ENCODE measurements at places on chromosomes 16 and 17.

- DNase-seq, result no peak
Measured at GRCh38 chr16:84568066-84568465, 49.8 kb downstream of the COTL1 start.

- no peak for DNase-seq
Measured at GRCh38 chr17:17055286-17056155, 13.3 kb downstream of the MPRIP start.

- DNase-seq, result no peak
Measured at GRCh38 chr17:31479062-31479408, 87.6 kb downstream of the RAB11FIP4 start.

GRCh38 chr16:84732674-84733352 lies 33.0 kb downstream of the USP10 start:
- DNase-seq, result no peak

- no peak for DNase-seq
Measured at GRCh38 chr17:77061669-77062068, 79.1 kb upstream of the SEC14L1 start.

DNA sequence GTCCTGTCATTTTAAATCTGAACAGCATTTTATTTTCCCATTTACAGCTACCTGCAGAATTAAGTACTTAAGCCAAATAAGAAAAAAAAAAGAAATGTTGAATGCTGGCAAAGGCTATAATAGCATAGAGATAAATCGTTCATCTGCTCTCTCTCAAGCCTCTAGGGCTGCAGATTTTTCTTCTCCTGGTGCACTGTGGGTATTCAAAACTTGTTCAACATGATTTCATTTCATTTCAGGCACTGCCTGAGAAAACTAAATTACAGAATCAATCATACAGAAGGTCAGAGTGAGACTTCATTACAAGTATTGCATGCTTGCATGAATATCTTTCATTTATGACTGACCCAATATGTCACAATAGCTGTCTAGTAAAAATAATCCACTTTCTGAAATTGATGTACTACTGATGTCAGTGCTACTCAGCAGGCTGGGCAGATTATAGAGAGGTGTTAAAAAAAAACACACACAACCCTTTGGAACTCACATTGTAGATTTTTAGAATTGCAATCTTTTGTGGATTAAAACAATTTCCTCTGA lies 86.2 kb downstream of the TOX3 start:
- DNase-seq, result no peak

DNA sequence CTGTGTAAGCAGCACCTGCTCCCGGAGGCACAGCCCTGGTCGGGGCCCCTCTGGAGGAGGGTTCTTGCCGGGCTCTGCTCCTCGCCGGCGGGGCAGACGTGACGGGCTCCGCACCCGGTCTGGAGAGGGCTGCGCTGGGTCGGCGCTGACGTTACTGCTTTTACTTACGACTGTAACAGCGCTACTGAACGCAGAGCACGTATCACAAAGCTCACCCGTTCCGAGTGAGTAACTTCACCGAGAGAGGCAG lies 1.3 kb upstream of the RAB40C start:
- peak; percentile 79 for DNase-seq

- DNase-seq, result no peak
Measured at GRCh38 chr16:49459953-49460735, 86.5 kb downstream of the C16orf78 start.
